ENCODE measurements at places on chromosomes 2 and 18. TPM values are rescaled to one million over a fixed set of nuclear protein-coding genes. Genes with fewer than 3 reads are reported as not detected.

DNA sequence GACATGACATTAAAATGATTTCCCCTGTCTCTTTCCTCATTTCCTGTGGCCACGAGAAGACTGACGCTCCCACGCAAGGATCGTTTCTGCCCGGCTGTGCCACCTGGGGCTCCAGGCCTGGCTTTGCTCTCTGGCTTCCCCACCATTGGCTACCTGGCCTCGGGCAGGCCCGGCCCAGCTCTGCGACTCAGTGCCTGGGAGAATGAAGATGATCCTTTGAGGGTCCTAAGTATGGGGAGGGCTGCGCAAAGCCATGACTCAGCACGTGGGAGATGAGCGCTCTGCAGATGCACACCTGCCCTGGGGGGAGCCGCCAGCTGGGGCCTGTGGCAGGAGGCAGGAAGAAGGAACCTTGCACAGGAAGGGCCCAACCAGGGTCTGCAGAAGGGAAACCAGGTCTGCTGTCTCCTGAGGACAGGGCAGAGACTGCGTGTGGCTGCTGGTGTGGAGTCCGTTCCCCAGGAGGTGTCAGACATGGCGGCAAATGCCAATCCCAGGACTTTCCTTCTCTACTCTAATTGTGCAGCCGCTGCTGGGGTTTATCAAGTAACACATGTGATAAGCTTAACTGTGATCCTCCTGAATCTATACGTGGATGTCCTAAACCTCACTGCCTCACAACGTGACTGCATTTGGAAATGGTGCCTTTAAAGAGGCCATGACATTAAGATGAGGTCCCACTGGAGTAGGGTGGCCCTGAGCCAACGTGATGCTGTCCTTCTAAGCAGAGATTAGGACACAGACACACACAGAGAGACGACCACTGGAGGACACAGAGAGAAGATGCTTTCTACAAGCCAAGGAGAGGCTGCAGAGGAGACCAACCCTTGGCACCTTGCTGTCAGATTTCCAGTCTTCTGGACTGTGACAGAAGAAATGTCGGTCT, 32.9 kb downstream of the MBP start:
- no peak for DNase-seq

DNA sequence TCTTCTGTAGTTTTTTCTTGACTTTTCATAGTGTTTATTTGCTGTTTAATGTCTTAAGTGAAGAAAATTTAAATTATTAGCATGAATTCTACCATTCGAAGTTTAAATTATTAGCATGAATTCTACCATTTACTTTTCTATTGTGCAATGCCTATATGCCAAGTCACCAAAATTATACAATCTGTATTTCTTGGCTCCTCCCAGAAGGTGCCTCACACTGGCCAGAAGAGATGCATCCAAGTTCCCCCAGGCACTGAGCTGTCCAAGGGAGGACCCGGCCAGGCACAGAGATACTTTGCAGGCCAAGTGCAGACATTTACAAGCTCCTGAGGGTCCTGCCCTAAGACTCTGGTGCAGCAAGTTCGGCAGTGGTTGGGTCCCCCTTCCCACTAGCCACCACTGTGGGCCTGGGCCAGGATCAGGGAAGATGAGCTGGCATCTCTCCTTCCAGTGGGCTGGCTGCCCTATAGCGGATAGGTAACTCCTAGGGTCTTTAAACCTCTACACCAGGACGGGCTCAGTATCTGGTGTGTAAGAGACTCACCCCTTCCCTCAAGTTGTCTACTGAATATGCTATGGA, 31.3 kb downstream of the TMEM247 start:
- no peak for DNase-seq

DNA sequence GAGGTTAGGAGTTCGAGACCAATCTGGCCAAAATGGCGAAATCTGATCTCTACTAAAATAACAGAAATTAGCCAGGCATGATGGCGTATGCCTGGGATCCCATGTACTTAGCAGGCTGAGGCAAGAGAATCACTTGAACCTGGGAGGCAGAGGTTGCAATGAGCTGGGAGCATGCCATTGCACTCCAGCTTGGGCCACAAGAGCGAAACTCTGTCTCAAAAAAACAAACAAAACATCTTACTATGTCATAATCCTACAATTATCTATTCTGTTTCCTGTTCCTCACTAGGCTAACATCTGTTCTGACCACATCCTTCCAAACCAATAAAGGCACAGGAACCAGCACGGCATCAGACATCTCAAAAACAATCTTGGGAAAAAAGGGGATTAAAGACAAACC, 361.8 kb upstream of the UBE2E3 start:
- no peak for DNase-seq

The IL36A gene
- not detected for total RNA-seq

The SIX2 gene
- 3.1 TPM for total RNA-seq

DNA sequence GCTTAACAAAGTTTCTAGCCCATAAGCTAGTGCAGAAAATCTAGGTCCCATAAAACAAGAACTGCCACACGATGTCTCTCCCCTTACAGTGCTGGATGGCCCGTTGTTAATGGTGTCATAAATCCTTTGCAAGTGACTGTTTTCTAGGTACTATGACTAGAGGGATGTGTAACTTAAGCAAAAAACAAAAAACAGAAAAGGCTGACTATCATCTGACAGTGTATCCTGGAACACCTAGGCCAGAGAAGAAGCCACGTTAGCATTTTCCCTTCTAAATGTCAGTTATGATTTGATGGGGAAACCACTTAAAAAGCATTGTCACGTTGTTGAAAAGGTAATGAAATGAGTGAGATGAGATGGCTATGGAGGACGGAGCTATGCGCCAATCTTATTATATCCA, 2.4 kb downstream of the CASP8 start:
- no peak for DNase-seq

GRCh38 chr18:72063001-72063400, 481.1 kb downstream of the CBLN2 start:
- no peak for DNase-seq

The VRK2 gene
- 29.0 TPM for total RNA-seq
